ENCODE measurements at places on chromosomes 4 and X.
A peak's percentile ranks its signal among the peaks of the same experiment; 100 is the strongest.

DNA sequence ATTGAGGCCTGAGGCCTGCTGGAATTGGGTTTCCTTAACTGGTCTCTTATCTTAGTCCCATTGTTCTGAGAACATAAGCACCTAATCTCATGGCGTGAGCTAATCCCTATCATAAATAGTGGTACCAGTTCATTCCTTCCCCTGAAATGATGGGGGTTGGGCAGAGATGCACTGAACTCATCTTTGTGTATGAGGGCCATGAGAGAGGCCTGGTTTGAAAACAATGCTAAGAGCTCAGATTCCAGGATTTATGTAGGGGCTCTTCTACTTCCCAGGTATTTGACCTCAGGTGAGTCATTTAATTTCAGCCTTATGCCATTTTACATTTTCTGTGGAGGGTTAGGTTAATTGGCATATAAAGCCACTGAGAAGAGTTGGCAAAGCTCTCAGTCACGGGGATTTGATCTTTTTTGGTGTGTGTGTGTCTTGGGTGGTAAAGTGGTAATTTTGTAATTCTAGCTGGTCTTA is 4.4 kb downstream of the RBM3 start:
- no peak for DNase-seq

DNA sequence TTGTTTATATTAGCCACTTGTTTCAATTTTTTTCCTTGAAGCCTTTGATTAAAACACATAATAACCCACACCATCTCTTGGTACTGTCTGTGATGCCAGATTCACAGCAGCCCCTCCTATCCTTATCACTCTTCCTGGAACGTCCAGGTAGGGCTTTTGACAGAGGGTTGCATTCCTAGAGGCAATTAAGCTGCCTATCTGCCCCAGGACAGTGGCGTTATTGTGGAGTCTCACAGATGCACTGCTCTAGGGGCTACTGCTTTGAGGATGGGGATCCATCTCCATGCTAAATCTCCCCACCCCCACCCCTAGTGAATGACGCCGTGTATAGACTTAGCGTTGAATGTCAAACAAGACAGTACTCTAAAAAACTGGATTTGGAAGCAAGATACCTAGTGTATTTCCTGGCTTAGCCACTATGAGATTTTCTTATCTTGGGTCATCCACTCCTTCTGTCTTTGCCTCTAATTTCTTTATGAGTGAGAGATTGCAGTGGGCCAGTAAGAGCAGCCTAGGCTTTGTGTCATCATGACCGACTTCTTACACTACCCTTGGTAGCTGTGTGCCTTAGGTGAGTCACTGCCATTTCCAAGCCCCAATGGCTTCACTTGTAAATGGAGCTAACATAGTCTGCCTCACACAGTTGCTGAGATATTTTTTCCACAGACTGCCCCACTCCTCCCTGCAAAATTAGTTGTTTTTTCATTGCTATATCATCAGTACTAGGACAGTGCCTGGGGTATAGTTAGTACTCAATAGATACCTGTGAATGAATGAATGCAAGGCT is 90.9 kb downstream of the EGF start:
- no peak for DNase-seq

DNA sequence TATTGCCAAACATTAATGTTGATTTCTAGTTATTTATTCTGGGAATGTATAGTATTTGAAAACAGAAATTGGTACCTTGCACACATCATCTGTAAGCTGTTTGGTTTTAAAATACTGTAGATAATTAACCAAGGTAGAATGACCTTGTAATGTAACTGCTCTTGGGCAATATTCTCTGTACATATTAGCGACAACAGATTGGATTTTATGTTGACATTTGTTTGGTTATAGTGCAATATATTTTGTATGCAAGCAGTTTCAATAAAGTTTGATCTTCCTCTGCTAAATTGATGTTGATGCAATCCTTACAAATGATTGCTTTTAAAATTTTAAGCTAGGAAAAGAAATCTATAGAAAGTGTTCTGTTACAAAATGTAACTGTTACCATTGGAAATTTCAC is 30.8 kb upstream of the FMR1NB start:
- DNase-seq, result no peak

GRCh38 chr4:25158817-25159216 is 1.4 kb downstream of the SEPSECS start:
- DNase-seq, result no peak

- no peak for DNase-seq
These were observed 80.0 kb downstream of the UGT2B28 start for GRCh38 chr4:69360271-69360670.

GRCh38 chrX:115589419-115589818 is 28.4 kb downstream of the PLS3 start:
- no peak for DNase-seq

DNA sequence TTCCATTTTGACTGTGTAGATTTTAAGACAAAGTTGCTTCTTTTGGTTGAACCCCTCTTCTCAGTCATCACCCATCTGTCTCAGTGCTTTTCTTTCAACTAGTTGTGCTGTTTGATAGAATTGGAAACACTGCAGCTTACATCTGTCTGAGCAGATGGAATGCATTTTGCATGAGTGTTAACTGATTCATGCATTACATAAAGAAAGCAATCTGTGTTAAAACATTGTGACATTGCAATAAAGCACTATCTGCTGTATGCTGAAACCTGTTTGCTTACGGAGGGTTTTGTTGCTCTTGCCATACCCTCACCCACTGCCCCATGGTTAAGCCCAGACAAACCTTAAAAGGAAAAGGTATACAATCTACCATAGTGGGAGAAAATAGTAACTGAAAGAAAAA is 47.4 kb downstream of the NRK start:
- no peak for DNase-seq

- no peak for DNase-seq
These were observed 175.8 kb downstream of the FAM13A start for GRCh38 chr4:88881227-88881569.

GRCh38 chrX:39954851-39955250 is 142.9 kb downstream of the BCOR start:
- DNase-seq, result no peak

- no peak for DNase-seq
These were observed 102.3 kb downstream of the PSAPL1 start for GRCh38 chr4:7332216-7333023.

- no peak for DNase-seq
These were observed 158.8 kb downstream of the ADGRA3 start for GRCh38 chr4:22356987-22357596.

DNA sequence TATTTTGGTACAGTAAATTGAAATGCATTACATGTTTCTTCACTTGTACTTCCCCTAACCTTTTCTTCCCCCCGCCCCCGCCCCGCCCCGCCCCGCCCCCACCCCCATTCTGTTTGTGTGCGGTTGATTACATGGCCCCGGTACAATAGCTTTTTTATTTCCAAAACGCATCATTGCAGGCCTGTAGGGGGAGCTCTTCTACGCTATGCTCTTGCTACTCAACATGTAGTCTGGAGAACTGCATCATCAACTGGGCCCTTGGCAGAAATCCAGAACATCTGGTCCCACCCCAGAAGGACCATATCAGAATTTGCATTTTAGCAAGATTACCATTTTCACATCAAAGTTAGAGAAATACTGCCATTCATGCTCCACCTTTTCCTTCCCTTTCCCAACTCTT is 333.3 kb upstream of the DDX53 start:
- DNase-seq, result no peak

- no peak for DNase-seq
These were observed 15.1 kb downstream of the AWAT2 start for GRCh38 chrX:70034646-70035045.

DNA sequence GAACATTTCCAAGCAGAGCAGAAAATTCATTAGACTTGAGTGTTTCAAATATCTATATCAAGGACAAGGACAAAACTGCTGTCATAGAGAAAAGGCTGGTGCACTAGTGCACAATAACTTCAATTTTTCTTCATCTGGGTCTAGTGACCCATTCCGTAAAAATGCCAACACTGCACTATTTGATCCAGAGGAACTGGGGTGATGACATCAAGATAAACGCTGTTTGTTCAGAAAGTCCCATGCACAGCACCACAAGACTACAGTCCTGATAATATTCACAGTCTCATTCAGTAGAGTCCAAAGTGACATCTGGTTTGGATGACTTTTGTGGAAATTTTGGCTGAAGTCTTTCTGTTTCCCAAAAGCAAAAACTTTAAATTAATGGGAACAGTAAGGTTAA is 303.5 kb upstream of the GALNT7 start:
- no peak for DNase-seq

GRCh38 chr4:145851511-145852201 is 87.0 kb downstream of the ZNF827 start:
- no peak for DNase-seq

DNA sequence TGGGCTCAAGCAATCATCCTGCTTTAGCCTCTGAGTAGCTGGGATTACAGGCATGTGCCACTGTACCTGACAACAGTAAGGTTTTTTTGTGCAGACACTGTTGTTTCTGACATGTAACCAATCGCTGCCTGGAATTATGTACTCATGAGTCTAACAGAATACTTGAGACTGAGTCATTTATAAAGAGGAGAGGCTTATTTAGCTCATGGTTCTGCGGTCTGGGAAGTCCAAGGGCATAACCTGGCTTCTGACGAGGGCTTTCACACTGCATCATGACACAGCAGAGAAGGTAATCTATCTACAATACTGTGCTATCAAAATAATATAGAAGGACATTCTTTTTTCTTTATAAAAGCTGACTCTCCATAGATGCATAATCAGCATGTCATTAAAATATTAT is 115.5 kb upstream of the STOX2 start:
- no peak for DNase-seq

DNA sequence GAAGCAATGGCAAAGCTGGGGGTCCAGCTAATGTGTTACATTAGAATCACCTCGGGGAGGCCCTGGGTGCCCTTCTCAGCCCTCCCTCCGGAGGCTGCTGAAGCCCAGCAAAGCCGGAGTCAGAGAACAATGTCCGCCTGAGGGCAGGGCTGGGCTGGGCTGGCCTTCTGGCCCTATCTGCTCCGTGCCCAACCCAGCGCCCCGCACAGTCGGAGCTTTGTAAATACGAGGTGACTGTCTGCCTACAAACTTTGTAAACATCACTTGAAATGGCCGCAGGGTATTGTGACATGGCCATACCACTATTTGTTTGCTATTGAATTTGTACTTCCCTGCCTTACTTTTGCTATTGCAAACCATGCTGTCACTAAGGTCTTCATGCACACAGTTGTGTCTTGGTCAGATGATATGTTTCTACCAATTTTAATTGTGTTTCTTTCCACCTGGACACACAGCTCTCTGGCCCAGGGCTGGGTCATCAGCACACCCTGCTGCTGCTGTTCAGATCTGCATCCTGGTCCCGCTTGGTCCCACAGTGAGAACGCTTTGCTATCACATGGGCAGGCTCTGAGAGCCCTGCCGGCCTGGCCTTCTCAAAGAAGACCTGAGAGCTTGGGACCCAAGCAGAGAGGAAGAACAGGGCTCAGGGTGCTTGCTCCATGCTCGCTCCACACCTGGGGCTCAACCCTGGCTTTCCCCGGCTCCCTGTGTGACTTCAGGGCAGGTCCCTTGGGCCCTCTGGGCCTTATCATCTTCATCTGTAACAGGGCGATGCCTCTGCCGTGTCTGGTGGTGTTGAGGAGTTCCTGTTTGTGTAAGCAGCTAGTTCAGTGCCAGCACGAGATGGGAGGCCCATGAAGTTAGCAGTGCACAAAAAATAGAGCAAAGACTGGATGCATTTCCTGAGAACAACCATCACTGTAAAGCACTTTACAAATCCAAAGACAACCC is 2.3 kb downstream of the S100P start:
- peak; percentile 56 for DNase-seq

GRCh38 chrX:149207518-149207917 is 297.6 kb downstream of the IDS start:
- no peak for DNase-seq

DNA sequence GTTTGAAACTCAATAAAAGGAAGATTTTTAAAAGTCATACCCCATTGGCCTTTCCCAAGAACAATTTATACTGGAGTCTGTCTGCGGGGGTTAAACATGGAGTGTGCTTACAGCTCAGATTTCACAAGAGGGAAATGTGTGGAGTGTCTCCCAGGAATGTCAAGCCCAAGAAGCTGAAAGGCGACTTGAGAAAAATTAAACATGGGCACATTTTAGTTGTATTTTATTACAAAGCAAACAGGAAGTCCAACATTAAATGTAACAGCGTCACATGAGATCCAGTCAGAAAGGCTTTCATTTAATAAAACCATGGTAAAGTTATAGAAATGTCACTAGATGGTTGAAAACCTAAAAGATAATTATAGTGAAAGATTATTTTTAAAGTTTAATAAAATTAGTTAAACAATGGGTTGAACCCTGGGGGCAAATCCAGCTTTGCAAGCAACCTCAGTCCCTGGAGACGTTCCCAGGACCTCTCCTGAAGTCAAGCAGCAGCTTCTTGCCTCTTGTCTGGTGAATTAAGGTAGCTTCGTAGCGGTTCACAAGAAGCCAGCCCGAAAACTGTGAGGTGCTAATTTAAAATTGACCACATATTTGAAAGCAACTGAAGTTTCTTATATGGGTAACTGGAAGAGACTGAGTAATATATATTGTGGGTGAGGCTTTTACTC is 168.4 kb upstream of the EDNRA start:
- DNase-seq, result no peak

GRCh38 chrX:107825698-107826237 is at the start of gene MID2:
Gene MID2 (plus strand): TSS chrX:107825866. CDS start chrX:107826427, 561 bp downstream.
- DNase-seq, result peak; percentile 25

DNA sequence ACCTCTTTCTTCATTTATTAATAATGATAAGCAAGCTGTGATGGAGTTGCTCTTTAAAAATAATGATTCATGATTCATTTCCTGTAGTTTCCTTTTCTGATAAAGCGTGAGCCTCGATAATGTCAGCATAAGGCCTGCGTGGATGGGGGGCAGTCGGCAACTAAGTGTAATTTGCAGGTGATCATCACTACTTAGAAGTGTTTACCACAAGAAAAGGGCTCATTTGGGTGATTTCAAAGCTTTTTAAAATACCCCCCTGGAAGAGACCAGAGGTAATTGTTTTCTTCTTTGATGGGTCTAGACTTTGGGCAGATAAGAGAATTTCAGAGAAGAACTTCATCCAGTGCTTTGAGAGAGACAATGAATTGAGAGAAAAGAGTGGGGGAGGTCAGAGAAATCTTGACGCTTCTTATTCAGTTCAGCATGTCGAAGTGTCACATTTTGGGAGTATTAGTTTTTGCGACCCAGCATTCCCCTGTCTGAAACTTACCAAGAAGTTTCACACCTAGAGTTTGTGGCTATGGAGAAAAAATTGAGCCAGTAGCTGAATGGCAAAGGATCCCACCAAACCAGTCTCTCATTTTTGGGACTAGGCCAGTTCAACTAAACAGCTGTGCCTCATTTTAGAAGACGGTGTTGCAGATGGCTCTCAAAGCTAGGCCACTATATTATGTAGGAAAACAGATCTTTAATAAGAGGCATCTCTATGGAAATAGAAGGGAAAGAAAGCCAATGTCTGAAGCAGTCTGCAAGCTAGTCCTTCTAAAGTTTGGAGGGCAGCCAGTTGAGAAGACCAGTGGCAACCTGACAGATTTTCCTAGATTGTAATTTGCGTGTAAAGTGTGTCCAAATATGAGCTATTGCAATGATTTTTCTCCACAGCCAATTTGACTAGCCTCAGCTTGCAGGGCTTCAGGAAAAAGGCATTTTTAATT is 171.0 kb upstream of the PPP1R2C start:
- no peak for DNase-seq
